Mesenteric fat pad (tissue), 1 donor: ENCODE measurements at places on chromosomes 11 and 22. TPM values are rescaled to one million over a fixed set of nuclear protein-coding genes. Genes with fewer than 3 reads are reported as not detected.
A peak's percentile ranks its signal among the peaks of the same experiment; 100 is the strongest.

GRCh38 chr22:21636629-21637218 is 4.2 kb downstream of the CCDC116 start:
- DNase-seq: no peak

DNA sequence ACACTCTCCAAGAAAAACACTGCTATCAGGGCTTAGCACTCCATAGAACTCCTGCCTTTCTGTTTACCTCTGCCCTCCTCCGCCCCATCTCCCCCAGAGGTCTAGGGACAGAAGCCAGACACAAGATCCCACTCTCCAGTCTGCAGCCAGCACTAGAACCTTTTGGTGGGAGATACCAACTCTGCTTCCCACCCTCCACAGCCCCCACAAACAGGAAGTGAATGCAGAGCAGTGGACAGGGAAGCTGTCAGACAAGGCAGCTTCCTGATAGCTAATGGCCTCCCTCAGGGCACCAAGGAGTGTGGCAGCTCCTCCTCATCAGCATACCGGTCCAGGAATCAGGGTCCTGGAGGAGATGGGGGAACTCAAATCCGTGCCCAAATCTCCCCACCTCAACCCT is 5.1 kb downstream of the SCN4B start:
- no peak for DNase-seq

DNA sequence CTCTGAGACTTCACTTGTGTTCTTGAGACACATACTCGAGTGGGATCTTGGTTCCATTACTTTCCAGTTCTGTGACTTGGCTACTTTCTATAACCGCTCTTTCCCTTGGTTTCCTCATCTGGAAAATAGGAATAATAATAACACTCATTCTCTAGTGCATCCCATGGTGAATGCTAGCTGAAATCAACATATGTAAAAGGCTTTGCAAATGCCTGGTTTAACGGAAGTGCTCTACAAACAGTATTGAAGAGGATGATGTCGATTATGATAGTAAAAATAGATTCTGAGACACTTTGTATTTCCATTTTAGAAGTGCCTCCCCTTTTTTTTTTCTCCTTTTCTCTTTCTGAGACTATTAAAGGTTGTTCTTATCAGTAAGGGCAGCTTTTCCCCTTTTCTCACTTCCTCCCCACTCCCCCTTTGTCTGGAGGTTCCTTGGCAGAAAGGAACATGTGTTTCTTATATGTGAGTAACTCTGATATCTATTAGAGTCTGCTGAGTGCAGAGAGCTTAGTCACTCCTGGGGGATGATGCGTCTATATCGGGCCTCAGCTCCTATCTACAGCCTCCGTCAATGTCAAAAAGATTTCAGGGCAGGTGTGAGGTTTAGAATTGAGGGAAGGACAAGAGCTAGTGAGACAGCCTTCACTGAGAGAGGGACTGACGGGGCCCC is 489.3 kb downstream of the NTM start:
- DNase-seq: no peak

DNA sequence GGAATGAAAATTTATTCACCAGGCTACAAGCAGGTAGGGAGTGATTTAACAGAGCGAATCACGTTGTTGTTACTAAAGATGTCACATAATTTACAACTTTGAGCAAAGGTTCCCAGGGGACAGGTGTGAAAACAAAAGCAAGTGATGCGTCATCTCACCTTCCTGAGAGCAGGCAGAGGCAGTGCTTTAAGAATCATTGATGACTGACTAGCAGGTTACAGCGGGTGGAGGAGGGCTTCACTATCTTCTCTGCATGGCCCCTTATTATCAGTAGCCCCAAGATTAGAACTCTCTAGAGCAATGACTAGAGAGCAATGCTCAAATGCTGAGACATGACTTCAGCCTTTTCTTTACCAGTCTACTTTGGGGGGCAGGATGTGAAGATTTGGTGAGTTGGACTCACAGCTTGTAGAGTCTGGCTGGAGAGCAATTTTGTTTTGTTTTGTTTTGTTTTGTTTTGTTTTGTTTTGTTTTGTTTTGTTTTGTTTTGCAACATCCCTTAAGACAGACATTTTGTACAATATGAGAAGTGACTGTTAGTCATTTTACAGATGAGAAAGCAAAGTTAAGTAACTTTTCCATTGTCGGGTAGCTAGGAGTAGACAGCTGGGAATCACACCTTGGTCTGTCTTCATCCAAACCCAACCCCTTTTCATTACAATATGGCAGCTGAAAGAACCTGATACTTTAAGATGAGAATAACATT is 84.8 kb downstream of the SLC1A2 start:
- no peak for DNase-seq

DNA sequence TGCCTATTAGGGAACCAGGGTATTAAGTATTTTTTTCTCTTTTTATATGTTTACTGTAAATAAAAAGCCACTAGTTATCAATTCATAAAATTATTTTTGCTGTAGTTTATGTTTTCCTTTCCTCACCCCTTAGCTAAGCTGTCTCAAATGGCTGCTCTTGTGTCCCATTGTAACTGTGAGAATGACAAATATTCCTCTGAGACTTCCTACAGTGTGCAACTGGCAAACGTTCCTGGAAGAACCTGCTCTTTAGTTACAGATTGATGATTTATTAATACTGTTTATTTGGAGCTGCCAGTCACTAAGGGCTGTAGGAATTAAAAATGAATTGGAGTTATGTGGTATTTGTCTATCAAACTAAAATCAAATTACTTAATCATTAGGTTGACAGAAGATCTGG is 675.4 kb upstream of the ARHGAP42 start:
- DNase-seq: no peak

DNA sequence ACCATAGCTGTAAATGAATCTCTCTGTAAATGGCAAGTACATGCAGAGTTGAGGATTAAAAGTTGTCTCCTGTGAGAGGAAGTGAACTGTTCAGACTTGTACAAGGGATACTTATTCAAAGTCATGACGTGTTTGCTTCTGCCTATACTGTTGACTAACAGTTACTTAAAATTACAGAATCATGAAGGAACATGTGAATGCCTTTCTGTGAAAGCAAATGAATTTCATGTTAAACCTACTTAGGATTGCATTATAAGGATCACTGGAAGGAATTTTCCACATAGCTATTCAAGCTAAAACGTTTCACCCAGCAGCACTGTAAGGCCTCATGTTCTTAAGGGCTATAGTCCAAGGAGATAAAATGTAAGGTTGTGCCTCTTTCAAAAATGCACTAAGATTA is 93.4 kb upstream of the BIRC3 start:
- DNase-seq: no peak

DNA sequence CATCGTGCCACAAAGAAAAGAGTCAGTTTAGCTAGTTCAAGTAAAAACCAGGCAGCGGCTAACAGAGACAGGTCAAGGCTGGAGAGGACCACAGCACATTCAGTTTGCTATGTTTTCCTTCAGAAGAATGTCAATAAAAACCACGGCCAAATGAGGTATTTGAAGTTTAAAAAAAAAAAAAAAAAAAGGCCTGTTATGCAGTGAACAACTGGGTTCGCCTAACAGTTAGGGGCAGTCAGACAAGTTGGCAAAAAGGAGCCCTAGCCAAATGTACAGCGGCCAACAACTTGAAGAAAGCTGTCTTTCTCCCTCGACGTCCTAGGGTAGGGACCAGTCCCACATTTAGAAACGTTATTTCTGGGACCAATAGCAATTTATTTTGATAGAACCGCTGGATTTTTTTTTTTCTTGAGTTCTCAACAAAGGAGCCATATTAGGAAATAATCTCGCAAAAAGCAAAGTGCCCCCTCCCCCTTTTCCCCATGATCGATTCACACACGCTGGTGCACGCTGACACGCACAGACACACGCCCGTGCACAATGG is 237.8 kb downstream of the TTC28 start:
- no peak for DNase-seq

- DNase-seq: no peak
These were observed 35.3 kb downstream of the RTN4R start for GRCh38 chr22:20232781-20233180.

- no peak for DNase-seq
These were observed 6.1 kb downstream of the FLRT1 start for GRCh38 chr11:64041846-64042245.

DNA sequence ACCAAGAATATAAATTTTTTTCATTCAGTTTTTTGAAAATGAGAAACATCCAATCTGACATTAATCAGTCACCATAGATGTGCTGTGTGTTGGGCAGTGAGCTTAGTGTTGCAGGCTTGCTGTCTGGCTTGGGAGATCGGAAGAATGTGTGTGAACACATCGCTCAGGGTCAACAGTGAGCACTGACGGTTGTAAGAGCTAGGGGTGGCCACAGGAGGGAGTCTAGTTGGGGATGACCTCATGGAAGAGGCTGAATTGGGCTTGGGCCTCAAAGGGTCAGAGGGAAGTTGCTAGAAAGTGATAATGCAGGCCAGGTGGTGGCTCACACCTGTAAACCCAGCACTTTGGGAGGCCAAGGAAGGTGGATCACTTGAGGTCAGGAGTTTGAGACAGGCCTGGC is 375.4 kb downstream of the DDX10 start:
- DNase-seq: no peak

GRCh38 chr22:38144025-38144405 is 33.5 kb upstream of the BAIAP2L2 start:
- DNase-seq: peak; percentile 67

- peak; percentile 69 for DNase-seq
These were observed 101.7 kb downstream of the MORC2 start for GRCh38 chr22:30866811-30867271.

DNA sequence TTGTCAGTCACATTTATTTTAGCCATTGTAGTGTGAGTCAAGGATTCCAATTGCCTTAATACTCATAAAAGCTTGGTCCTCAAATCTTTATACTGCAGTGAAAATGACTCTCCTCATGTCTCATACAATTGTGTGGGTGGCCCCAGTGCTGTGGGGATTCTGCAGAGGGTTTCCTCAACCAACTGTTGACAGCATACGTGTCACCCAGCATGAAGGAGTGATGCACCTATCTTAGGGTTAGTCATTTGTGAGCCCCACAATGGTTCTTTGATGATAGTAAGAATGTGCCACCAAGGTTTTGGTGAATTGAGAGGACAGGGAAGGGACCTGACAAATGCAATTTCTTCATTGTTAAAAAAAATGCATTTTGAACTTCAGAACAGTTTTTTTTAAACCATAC is 1046.2 kb downstream of the OPCML start:
- DNase-seq: no peak

DNA sequence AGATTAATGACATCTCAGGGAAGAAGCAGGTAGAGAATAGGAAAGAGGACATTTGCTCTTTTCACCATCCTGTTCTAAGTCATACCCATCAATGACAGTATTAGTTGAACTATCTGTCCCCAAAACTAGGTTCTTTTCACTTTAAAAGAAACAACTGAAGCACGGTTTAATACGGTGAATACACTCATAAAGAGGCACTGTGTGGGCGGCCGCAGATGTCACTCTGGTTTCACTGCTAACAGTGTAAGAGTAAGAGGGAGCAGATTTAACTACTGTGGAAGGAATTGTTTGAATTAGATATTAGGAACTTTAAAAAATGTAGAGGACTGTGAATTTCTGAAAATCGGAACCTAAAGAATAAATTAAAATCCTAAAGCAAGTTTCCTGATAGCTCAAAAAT is 49.5 kb downstream of the VSIG10L2 start:
- no peak for DNase-seq

DNA sequence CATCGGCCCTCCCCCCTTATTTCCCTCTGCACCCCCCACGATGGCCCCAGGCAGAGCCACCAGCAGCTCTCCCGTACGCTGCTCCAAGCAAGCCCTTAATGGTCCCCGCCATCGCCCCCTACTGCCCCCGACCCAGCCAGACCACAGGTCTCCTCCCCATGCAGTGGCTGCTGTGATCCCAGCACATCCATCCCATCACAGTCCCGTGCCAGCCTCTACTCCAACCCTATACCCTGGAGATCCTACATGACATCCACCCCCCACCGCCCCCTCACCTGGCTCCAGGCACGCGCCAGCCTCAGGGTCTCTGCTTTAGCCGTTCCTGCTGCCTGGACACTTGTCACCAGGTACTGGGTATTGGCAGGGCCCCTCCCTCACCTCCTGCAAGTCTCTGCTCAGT is 85.8 kb upstream of the RTL6 start:
- DNase-seq: peak; percentile 45

DNA sequence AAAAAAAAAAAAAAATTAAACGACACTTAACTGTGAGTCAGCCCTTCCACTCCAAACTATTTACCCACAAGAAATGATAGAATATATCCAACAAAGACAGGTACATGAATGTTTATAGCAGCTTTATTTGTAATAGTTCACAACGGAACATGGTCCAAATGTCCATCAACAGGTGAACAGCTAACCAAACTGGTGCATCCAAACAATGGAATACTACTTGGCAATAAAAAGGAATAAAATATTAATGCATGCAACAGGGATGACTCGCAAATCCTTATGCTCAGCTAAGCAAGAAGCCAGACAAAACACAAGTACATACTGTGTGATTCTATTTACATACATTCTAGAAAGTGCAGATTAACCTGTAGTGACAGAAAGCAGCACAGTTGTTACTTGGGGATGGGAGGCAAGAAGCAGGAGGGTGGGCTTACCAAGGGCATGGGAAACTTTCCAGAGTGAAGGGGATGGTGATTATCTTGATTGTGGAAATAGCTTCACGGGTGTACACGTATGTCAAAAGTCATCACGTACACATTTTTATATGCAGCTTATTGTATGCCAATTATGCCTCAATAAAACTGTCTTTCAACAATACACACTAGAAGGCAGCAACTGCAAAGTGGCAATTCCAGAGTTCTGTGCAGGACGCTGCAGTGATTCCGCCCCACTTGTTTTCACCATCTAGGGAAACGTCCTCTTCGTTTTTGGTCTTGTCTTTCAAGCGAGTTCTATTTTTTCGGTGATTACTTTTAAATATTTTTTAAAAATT is 6.7 kb upstream of the SF1 start:
- DNase-seq: no peak

GRCh38 chr22:42939941-42940653 is 74.9 kb downstream of the PACSIN2 start:
- DNase-seq: no peak

DNA sequence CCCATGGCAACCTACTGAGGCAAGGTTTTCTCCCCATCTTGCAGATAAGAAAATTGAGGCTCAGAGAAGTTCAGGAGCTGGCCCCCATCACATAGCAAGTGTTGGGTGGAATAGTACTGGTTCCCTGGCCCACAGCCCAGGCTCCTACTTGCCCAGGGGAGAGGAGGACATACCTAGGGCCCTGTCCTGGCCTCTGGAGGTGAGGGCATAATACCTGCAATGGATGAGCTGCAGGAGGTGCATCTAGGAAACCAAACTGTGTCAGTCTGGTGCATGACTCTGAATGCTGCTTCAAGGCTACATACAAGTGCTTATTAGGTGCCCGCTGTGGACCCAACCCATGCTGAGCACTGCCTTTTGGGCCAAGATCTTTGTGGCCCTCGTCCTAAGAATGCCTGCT is 40.0 kb upstream of the TPBGL start:
- no peak for DNase-seq

- peak; percentile 59 for DNase-seq
These were observed 7.0 kb downstream of the GAL start for GRCh38 chr11:68691402-68691784.

SCARF2 gene
- total RNA-seq: 21.1 TPM

MMP27 gene
- total RNA-seq: not detected

TRIM6 gene
- 1.4 TPM for total RNA-seq

EMID1 gene
- total RNA-seq: 1.4 TPM

KCNE3 gene
- 13.3 TPM for total RNA-seq

TRPC6 gene
- total RNA-seq: 2.6 TPM

HIKESHI gene
- total RNA-seq: 29.2 TPM

CCDC87 gene
- total RNA-seq: not detected

OR2D2 gene
- total RNA-seq: not detected

KRTAP5-9 gene
- total RNA-seq: not detected
